Muscle of back (tissue), 13 donors: ENCODE measurements at places on chromosomes 2 and 18. TPM values are rescaled to one million over a fixed set of nuclear protein-coding genes. Genes with fewer than 3 reads are reported as not detected.

- DNase-seq: no peak
These were observed 144.6 kb upstream of the EPHA4 start for GRCh38 chr2:221716426-221717303.

CDH7 gene
- polyA plus RNA-seq: 1.7 TPM

GRCh38 chr2:42957109-42957860 lies 164.9 kb upstream of the HAAO start:
- DNase-seq: no peak

DNA sequence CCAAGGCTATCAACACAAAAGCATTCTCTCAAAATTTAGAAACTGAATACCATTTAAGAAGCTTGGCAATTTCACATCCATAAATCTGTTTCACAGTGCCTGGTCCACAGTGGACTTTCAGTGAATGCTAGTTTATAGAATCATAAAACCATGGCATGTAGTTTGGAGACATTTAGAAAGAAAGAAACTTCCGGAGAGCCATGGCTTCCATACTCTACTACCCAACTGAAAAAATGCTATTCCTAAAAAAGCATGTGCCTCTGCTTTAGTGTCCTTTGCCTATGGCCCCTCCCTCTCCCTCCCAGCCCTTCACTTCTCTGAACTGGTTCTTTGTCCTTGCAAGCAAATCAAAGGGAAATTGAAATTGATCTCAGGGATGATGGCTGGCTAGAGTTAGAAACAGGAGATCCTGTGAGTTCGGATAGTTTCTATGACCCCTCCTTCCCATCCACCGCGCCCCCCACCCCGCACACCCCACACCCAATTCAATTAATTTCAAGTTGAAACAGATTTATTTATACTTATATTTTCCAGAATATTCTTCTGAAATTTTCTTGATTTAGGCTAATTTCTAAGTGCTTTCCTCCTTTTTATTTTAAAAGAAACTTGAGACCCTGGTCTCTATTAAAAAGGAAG lies 248.3 kb downstream of the TRIB2 start:
- no peak for DNase-seq

GRCh38 chr2:136006658-136007057 lies 21.2 kb upstream of the DARS1 start:
- no peak for DNase-seq

SMAD2 gene
- polyA plus RNA-seq: 57.6 TPM
